NCI-H345 (cell line): ENCODE measurements at places on chromosomes 6 and 20.

- DNase-seq = no peak
Observed at GRCh38 chr6:87481931-87482330, 9.2 kb downstream of the SLC35A1 start.

- no peak for DNase-seq
Observed at GRCh38 chr6:166331503-166332415, 10.6 kb downstream of the SFT2D1 start.

DNA sequence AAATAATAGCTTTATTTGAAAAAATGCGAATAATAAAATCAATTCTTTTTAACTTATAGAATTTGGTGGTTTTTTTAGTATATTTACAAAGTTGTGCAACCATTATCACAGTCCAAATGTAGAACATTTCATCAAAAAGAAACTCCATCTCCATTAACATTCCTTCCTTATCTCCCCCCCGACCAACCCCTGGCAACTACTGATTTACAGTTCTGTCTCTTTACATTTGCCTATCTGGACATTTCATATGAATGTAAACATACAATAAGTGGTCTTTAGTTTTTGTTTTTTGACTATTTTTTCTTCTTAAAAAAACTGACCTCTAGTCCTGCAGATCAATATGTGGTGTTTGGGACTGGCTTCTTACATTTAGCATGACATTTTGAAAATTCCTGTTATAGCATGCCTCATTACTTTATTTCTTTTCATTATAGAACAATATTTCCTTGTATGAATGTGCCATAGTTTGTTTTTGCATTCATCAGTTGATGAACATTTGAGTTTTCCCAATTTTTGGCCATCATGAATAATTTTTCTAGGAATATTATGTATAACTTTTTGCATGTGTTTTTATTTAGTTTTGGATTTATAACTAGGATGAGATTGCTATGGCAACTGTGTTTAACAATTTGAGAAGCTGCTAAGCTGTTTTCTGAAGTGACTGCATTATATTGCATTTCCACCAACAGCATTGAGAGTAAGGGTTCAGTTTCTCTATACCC is 344.7 kb downstream of the NKAIN2 start:
- DNase-seq = no peak

- DNase-seq = peak; percentile 85
Observed at GRCh38 chr6:42819803-42820511, 38.1 kb downstream of the BICRAL start.

DNA sequence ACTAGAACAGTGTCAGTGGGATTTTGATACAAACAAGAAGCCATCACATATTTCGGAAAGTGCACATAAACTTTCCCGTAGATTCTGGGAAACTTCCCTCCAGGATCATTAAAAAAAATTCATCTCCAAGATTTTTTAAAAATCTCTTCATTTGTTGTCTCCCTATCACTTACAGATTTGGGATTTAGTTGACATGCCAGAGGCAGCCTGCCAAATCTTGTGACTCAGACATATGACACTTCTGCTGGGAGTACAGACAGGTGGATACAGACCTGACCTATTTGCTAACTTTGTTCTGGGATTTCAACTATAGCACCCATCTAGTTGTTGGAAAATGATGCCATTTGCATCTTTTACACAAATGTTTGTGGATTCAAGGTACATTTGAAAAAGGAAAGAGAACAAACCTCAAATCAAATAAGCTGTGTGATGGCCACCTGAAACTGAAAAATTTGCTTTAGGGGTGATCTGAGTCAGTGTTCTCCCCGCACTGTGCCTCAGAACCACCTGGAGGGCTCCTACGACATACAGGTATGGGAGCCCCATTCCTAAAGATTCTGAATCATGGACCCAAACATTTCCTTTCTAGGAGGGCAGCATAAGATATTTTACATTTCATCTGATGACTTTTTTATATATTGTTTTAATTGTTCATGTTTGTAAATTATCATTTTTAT is 21.9 kb upstream of the CD2AP start:
- peak; percentile 29 for DNase-seq

- no peak for DNase-seq
Observed at GRCh38 chr6:63732336-63732735, 96.7 kb downstream of the PHF3 start.

DNA sequence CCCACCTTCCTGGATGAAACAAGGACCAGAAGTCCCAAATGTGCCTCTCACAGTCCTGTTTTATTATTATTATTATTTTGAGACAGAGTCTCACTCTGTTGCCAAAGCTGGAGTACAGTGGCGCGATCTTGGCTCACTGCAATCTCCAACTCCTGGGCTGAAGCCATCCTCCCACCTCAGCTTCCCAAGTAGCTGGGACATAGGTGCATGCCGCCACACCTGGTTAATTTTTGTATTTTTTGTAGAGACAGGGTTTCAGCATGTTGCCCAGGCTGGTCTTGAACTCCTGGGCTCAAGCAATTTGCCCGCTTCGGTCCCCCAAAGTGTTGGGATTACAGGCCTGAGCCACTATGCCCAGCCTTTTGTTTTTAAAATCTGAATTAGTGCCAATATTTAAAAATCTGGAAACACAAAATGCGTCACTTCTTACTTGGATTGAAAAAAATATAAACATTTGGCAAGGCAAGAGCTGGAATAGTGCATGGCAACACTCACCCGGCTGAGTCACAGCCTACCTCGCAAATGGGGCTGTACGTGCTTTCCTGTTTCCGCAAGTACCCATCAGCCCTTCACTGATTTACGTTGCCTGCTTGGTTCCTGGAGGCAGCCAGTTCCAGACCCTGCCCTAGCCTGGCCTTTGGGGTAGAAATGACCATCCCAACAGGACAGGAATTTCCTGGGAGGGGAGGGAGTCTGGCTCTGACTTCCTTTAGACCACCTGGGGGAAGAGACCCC is 6.3 kb downstream of the SDCBP2 start:
- no peak for DNase-seq

- DNase-seq = no peak
Observed at GRCh38 chr6:17054647-17055046, 47.2 kb upstream of the STMND1 start.

DNA sequence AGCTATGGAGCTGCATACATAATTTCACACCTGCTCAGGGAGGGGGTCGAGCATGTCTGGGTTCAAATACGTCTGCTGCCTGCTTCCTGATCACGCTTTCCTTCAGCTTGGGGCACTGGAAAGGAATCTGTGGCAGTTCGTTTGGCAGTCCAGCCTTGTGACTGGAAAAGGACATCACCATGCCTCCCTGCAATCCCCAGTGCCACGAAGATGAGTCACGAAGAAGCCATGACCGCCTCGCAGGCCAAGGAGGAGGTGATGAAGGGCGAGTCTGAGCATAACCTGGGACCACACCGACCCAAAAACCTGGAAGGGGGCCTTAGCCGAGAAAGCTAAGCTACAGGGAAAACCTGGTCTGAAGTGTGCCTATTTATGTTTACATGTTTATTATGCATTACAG is 13.1 kb downstream of the JAG1 start:
- DNase-seq = no peak

DNA sequence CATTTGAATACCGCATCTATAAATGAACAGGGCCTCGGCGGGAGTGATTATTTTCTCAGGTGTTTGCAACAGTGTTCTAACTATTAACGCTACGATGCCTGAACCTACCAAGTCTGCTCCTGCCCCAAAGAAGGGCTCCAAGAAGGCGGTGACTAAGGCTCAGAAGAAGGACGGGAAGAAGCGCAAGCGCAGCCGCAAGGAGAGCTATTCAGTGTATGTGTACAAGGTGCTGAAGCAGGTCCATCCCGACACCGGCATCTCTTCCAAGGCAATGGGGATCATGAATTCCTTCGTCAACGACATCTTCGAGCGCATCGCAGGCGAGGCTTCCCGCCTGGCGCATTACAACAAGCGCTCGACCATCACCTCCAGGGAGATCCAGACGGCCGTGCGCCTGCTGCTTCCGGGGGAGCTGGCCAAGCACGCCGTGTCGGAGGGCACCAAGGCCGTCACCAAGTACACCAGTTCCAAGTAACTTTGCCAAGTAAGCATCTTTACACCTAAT is 70.9 kb downstream of the HFE start:
- no peak for DNase-seq

GRCh38 chr6:104134876-104135275 is 724.8 kb downstream of the HACE1 start:
- DNase-seq = no peak

- no peak for DNase-seq
Observed at GRCh38 chr20:44003609-44004008, 89.0 kb downstream of the TOX2 start.

- no peak for DNase-seq
Observed at GRCh38 chr6:54578261-54578660, 268.3 kb upstream of the FAM83B start.

GRCh38 chr20:60977901-60978300 is 274.2 kb upstream of the CDH4 start:
- DNase-seq = no peak

DNA sequence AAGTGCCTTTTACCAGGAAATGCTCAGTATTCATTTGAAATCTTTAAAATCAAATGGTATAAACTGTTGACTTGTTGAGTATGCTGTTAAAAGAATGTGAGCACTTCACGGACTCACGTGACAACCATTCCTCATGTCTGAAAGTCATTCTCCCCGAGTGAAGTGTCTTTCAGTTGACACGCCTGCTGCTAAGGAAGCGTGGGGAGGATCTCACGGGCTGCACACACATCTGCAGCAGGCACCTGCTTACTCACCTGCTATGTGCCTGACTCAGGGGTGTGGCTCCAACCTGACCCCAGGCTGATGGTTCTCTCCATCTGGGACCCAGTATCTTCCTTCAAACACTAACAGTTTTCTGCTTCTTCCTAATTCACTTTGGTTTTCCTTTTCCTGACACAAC is 32.7 kb downstream of the WDR27 start:
- DNase-seq = peak; percentile 72

- no peak for DNase-seq
Observed at GRCh38 chr20:58963060-58963584, 17.9 kb upstream of the NELFCD start.

GRCh38 chr6:13655700-13656099 is 40.6 kb downstream of the NOL7 start:
- no peak for DNase-seq

DNA sequence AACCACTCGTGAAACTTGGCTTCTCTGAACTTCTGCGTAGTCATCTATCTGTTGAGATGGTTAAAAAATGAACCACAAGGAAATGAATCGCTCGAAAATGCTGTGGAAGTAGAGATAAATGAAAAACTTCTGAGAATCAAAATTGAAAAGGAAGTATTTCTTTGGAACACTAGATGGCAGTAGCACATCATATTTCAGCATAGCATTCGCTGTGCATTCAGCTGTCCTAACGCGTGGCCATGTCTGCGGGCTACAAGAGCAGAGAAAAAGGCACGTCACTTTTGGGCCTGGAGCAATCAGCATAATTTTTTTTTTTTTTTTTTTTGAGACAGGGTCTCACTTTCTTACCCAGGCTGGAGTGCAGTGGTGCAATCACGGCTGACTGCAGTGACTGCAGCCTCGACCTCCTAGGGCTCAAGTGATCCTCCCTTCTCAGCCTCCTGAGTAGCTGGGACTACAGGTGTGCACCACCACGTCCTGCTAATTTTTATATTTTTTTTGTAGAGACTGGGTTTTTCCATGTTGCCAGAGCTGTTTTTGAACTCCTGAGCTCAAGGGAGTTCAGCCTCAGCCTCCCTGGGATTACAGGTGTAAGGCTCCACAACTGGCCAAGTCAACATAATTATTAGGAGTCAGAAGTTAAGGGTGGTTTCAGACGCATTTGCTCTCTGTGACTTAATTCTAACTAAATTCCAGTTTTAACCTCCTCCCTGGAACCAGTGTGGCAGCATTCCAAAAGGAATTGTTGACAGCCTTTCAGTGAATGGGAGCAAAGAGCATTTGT is 8.8 kb upstream of the PERP start:
- peak; percentile 81 for DNase-seq

DNA sequence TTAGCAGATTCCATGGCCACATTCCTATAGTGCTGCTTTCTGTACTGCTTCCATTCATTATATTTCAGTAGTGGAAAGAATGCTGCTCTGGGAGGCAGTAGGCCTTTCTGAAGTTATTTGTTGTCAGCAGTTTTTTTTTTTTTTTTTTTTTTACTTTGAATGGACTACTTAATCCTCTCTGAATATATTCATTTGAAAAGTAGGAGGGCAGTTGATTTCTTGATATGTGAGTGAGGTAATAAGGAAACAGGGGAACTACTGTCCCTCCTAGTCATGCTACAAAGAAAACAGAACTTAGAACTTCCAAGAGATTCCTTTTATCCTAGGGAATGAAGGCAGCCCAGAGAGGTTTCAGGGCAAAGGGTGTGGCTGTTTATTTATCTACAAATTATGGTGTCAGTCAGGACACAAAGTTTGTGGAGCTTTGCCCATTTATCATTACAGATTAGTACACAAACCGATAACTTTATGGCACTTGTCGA is 155.9 kb downstream of the JARID2 start:
- no peak for DNase-seq

- DNase-seq = peak; percentile 44
Observed at GRCh38 chr6:89079511-89080234, 878 bp upstream of the PNRC1 start.

DNA sequence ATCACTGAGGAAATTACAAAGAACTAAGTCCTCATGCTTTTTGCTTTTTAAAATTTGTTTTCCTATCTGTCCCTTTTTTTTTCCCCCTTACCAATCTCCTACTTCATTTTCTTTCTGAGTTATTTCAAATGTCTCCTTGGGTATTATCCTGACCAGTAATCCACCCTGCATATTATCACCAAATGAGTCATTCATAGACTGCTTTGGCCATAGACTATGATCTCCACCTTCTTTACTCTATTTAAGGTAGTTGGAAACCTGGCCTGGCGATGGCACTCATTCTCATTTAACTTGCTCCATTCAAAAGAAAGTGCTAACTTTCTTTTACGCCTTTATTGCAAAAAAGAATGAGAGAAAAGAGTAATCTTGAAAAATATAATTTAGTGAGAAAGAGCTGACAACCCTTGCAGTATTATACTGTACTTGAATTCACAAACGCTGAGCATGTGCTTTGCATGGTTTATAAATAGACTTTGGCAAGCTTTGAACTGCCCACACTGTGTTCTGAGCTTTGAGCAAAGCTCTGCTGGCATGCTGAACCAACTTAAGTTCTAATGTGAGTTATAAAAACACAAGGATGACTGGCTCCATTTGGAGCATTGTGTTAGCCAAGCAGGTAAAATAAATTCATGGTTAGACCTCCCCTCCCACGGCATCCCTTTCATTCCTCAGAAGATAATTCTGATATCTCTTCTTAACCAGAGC is 198.9 kb downstream of the NKAIN2 start:
- no peak for DNase-seq

GRCh38 chr6:41451515-41452163 is 94.5 kb upstream of the FOXP4 start:
- DNase-seq = no peak

DNA sequence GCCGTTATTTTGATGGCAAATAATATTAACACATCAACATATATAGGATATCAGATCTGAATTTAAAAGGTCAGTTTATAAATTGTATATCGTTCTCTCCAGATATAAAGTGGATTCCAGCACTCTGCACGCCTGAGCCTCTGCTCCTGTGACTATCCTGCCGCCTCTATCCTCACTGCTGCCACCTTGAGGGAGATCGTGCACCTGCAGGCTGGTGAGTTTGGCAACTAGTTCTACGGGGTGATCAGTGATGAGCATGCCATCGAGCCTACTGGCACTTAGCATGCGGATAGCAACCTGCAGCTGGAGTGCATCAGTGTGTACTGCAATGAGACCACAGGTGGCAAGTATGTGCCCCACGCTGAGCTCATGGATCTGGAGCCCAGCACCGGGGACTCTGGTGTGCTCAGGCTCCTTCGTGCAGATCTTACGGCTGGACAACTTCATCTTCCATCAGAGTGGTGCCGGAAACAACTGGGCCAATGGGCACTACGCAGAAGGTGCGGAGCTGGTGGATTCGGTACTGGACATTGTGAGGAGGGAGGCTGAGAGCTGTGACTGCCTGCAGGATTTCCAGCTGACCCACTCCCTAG is 84.9 kb downstream of the FBXO5 start:
- peak; percentile 28 for DNase-seq

- DNase-seq = no peak
Observed at GRCh38 chr20:13517831-13518230, 120.9 kb downstream of the TASP1 start.
